ENCODE measurements at places on chromosomes 5 and 9.

- DNase-seq = no peak
Observed at GRCh38 chr9:117403848-117404247, 11.0 kb downstream of the ASTN2 start.

GRCh38 chr5:134206627-134207160 is 19.2 kb downstream of the PPP2CA start:
- DNase-seq = no peak

DNA sequence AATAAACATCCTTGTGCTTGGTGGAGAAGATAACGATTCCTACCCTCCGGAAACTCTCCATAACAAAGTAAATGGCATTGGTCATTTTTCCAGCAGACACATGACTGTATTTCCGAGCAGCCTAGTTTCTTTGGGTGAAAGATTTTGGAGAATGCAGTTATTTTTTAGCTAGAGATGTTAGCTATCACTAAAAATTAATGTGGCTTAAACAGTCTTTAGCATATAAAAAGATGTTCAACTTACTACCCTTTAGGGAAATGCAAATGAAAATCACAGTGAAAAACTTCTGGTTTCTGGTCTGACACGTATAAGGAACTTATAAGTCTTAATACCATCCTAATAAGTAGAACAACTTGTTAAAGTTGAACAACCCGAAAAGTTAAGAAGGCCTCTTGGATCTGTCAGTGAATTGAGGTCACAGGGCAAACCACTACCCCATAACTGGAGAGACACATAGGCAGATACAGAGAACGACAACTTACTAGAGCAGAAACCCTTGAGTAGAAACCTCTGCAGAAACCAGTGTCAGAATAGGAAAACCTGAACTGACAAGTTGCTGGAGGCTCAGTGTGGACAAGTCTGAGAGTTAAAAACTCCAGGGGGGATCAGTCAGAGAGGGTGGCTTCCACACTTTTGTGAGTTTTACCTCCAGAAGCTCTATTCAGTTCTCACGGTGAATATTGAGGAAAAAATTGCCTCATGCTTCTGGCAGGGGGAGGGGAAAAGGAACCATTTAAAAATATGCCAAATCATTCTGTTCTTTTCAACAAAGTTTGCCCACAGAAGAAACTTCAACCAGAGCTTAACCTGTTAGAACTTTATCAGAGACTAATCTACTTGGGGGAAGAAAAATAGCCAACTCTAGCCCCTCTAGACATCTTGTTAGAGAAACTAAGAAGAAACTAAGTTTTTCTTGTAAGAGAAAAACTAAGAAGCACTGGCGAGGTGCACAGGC is 325.2 kb upstream of the RPS23 start:
- no peak for DNase-seq

DNA sequence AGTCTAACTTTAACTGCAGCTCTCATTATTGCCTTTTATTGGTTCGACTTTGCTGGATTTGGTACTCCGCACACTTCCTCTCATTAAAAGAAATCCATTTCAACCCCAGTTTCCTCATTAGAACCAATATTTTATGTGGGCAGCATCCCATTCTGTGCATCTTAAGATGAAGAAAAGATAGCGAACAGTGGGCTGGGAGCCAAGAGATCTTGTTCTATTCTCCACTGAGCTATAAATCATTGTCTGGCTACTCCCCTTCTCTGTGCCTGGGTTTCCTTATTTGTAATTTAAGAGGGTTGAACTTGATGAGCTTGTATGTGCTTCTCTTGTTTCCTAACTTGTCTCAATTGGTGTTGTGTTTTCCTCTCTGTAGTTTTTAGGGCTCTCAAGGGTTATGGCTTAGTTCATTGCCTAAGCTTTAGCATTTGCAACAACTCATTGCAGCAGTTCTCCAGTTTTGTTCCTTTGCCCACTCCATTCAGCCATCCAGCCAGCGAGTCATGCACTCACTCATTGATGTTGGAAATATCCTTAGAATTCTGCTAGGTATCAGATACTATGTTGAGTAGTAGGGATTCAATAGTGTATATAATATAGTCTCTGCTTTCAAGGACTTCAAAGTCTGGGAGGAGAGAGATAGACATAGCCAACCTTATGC is 273.3 kb upstream of the TNC start:
- DNase-seq = no peak

DNA sequence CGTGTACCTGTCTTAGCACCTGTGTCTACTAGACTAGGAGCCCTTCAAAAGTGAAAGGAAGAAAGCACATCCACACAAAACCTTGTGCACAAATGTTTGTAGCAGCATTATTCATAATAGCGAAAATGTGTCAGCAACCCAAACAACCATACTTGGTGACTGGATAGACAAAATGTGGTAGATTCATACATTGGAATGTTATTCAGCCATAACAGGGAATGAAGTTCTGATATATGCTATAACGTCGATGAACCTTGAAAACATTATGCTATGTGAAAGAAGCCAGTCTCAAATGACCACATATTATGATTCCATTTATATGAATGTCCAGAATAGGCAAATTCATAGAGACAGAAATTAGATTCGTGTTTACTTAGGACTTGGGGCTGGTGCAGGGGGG is 57.8 kb upstream of the LARP1 start:
- no peak for DNase-seq

DNA sequence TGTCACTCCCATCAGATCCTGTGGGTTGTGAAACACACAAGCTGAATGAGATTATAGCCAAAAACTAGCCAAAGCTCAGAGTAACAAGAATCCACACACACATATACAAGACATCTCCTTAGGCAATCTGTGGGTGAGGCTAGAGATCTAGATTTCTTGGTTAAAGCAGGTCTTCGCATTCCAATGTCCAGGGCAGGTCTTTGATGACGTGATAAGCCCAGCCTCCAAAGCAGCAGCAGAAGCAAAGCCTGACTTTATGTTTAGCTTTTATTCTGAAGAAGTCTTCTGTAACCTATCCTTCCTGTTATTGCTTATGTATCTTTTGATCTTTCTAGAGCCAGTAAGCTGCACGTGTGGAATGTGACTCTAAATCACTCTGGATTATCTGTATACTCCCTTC is 199.1 kb upstream of the SLC30A5 start:
- no peak for DNase-seq

GRCh38 chr9:77834898-77835488 is 186.9 kb upstream of the GNA14 start:
- DNase-seq = no peak

DNA sequence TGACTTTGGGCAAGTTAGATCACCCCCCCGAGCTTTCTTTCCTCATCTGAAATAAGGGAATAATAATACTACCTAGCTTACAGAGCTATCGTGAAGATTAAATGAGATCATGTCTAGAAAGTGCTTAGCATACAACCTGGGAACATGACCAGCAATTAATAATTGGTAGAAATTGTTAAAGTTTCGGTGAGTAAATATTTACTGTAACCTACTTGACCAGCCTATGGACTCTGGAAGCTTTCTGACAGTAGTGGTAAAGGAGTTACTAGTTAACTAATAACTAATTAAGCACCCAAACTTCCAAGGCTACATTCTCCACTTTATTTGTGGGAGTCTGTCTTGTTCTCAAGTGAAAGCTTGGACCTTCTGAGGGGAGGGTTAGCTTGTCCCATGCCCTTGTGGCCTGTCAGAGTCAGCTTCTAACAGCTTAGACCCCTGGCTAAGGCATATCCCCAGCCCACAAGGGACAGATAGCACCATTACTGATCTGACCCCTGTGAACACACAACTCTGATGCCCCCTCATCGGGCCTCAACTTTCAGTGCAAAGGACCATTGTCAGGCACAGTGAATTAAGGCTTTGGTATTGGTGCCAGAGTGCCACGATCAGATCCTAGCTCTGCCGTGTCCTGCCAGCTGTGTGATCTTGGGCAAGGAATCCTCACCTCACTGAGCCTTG is 58.7 kb upstream of the SAP30L start:
- DNase-seq = no peak

DNA sequence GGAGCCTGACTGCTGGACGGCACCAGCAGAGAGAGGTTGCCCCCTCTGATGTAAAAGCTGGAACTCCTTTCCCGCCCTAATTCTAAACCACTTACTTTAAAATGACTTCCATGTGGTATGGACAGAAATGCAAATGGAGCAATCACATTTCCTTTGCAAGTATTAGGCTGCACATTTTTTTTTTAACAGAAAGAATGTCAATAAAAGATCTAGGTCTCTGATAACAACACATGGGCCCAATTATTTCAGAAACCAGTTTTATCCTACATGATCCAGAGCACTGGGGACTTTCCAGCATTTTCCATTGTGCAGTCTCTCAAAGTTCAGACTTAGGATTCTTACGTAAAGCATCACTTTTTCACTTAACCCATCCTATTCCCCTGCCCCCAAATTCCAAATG is 203.7 kb downstream of the NXNL2 start:
- no peak for DNase-seq

GRCh38 chr9:93305497-93306020 is 121.6 kb downstream of the WNK2 start:
- no peak for DNase-seq

DNA sequence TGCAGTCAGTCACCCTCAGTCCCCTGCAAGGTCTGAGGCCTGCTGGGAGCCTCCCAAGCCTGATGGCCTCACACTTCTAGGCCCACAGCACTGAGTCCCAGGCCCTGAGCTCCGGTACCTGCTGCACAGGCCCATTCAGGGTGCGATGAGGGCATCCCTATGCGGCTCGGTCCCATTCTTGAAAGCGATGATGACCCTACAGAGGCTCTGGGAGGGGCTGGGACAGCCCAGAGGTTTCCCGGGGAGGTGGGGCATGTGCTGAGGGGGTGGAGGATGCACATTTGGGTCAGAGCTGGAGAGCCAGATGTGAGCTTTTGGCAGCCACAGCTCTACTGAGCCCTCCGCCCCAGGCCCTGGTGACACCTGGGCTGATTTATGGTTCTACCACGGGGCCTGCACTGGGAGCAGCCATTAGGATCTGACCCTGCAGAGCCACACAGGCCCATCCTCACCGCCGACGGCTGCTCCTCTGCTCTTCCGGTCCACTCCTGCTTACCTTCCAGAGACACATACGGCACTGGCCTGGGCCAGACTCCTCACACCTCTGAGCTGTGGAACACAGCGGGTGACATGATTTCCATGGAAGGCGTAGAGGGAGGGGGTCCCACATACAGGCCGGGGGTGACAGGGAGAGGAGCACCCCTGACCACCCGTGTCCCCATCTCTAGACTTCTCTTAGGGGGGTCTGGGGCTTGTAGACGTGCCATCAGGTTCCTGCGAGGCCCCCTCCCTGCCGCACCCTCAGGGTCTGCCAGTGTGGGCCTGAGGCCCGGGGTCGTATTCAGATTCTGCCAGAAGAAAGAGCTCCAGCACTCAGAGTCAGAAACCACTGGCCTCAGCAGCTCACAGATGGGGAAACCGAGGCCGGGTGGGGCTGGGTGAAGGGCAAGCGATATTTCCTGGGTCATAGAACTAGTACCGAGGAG is 53.4 kb downstream of the COL23A1 start:
- no peak for DNase-seq

DNA sequence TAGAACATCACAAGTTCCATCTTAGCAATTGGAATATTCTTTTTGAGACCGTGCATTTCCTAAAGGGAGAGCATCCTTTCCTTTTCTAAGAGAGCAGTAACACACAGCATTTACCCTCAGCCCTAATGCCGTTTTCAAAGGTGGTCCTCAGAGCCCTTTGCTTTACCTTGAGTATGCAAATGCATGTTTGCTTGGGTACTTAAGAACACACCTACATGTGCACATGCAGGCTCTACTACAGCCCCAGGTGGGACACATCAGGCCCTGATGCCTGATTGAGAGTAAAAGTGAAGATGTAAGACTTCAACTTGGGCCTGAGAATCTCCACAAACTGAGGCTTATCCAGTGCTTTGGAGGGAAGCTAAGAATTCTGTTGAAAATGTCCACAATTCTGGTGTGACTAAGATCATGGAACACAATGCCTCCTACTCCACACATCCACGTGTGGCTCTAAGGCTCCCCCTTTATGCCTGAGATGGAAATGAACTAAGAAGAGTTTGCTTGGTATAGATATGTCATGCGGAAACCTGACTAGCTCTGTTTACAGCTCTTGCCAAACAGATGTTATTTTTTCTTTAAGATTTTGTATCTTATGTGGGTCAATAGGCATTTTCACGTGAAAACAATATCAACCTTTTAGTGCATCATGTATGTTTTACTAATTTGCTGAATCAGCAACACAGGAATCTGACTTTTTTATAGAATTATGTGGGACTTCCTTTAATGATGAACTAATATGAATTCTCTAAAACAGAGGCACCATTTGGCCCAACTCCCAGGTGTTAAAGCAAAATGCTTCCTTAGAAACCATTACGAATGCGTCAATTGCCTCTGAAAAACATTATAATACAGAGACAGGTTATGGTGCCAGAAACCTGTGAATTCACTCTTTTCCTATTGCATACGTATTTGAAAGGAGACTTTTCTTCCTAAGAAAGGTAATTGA is 48.9 kb upstream of the SLC2A8 start:
- no peak for DNase-seq

DNA sequence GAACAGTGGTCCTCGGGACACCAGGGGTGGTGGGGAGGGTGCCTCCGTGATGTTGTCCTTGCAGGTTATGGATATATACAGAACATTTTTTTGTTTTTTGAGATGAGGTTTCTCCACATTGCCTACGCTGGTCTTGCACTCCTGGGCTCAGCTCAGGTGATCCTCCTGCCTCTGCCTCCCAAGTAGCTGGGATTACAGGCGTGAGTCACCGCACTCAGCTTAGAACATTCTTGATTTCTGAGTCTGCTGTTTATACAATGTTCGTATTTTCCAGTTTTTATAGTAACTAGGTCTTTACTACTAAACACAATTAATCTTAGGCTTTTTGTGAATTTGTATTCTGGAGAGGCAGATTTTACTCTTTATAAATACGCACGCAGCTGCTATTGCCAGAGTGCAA is 6.0 kb downstream of the PMPCA start:
- DNase-seq = no peak

- no peak for DNase-seq
Observed at GRCh38 chr9:16386007-16386826, 484.3 kb downstream of the BNC2 start.

GRCh38 chr9:92385477-92385876 is 18.9 kb downstream of the OGN start:
- no peak for DNase-seq

- DNase-seq = no peak
Observed at GRCh38 chr9:111668026-111668573, 6.7 kb downstream of the GNG10 start.

DNA sequence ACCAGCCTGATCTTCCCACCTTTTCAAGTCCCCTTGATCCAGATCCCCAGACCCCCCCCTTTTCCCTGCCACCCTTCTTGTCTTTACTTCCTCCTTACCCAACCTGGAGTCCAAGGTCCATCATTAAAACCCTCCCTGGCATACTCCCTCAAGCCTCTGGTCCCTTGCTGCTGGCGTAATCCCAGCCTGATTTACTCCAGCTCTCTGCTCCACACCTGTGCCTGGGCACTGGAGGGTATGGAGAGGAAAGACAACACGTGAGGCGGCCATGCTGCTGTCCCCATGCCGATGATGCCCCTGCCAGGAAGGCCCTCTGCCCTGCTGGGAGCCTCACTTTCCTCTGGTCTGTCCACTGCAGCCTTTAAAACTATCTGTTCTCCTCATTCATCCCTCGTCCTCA is 5.1 kb downstream of the B4GALT7 start:
- peak; percentile 14 for DNase-seq

All from large intestine (tissue), 12 donors.